H7 (cell line): ENCODE measurements at places on chromosomes 2 and 18.
A peak's percentile ranks its signal among the peaks of the same experiment; 100 is the strongest.

DNA sequence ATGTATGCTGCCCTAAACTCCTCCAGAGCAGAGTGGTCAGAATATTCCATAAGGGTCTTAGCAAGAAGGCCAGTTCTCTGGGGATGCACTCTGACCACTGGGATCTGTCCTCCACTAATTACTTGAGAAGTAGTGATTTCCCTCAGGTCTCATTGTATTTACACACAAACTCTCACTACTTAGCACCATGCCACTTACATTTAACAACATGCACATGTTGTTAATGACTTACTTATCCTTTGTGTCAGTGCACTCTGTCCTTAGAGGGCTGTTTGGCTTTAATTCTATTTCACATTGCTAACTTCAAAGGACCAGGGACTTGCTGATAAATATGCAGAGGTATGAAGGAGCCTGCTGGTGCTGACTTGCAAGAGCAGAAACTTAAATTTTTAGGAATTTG, 1415.5 kb upstream of the ACVR2A start:
- no peak for DNase-seq

DNA sequence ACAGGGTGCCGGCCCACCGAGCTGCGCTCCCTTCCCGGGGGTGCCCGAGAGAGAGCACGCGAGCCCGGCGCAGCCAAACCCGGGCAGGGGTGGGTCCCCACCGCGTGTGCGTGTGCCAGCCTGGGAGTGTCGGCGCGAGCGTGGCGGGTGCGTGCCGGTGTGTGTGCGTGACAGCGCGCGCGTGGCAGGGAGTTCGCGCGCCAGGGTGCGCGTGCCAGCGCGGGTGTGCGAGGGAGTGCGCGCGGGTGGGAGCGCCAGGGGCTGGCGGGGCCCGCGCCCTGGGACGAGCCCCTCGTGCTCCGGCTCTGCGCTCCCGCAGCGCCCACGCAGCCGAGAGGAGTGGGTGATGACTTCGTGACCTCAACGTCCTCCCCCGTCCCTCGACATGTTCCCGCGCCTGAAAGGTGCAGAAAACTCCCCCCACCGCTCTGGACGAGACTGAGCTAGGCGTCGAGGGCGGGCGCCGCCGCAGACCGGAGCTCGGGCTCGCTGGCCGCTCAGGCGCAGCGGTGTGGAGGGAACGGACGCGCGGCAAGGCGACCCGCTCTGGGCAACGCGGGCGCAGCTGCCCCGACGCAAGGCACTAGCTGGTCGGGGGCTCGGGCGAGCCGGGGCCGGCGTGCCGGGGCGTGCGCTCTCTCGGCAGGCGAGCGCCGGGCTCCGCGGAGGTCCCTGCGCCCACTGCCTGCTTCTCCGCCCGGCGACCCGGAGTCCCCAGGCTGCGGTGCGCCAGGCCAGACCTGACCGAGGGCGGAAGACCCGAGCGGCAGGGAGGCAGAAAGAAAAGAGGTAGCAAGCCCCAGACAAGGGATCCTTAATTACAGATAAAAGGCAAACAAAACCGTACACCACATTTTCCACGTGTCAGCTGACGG, 582.8 kb downstream of the ZEB2 start:
- DNase-seq, result peak; percentile 82

- no peak for DNase-seq
Measured at GRCh38 chr2:134845719-134846118, 7.3 kb downstream of the ACMSD start.

DNA sequence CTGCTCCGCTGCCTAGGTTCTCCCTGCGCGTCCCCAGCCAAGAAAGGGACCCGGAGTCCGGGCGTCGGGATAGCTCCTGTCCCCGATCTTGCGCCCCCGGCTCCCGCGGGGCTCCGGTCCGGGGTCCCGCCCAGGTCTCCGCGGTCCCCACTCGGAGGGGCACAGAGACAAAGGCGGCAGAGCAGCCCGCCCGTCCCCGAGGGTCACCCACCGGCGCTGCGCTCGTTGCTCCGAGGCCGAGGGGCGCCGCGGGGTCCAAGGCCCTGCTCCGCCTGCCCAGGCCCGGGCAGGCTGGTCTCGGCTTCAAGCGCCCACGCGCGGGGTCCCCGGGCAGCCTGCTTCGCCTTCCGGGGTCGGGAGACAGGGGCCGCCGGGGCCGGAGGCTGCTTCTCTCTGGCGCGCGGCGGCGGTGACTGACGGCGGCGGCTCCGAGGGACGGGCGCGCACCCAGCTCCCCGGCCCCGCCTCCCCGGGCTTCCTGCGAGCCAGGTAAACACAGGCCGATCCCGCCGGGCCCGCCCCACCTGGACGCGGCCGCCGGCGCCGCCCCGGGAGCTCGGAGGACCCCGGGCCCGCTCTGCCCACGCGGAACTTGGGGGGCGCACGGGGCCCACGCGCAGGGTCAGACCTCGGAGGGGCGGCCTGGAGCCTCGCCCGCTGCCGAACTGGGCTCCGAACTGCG, at the start of gene MBP:
Gene MBP (minus strand): TSS at position 415 of the 682 bp plus-strand sequence. CDS start 27,522 bp downstream, outside the sequence.
- DNase-seq, result peak; percentile 95

DNA sequence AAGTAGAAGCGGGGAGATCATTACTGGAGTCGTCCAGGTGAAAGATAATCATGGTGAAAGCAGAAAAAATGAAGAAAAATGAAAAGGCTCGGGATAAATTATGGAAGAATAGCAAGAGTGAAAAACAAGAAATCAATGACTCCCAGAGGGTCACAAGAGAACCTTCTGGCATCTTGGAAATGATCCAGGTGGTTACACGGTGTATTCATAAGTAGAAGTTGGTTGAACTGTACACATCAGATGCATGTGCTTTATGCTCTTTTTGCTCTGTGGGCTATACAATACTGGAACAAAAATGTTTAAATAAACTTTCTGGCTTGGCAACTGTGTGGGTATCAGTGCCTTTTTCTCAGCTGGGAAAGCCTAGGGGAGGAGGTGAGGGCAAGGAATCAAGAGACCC, 348.9 kb downstream of the RND3 start:
- DNase-seq, result no peak

GRCh38 chr2:102418421-102418961, 4.5 kb upstream of the IL18RAP start:
- DNase-seq, result no peak

DNA sequence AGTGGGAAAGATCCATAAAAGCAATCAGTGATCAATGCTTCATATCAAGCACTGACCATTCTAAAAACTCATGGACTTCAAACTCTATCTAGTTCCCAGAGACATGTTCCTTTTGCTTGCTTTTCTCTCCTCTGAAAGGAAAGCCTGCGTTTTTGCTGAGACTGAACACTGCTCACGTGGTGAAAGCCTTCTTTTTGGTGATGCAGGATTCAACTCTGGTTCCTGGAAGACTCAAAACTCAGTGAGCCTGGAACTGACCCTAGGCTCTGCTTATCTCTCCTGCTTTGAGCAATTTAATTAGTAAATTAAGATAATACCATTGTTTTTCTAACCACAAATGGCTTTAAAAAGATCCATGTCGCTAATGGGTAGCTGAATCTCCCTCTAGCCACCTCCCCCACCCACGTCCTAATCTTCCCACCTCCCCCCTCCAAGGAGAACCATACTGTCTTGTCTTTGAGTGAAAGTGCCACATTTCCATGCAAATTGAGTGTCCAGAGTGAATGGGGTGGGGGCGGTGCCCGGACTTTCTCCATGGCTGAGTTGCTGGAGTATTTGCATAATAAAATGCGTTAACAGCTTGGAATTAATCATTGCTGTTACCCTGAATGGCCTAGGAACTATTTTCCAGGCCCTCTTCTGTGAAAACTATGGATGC, 130.5 kb downstream of the BCL11A start:
- no peak for DNase-seq

- no peak for DNase-seq
Measured at GRCh38 chr2:23526114-23526513, 141.1 kb downstream of the KLHL29 start.

GRCh38 chr2:7755879-7756278, 838.7 kb downstream of the RNF144A start:
- no peak for DNase-seq

DNA sequence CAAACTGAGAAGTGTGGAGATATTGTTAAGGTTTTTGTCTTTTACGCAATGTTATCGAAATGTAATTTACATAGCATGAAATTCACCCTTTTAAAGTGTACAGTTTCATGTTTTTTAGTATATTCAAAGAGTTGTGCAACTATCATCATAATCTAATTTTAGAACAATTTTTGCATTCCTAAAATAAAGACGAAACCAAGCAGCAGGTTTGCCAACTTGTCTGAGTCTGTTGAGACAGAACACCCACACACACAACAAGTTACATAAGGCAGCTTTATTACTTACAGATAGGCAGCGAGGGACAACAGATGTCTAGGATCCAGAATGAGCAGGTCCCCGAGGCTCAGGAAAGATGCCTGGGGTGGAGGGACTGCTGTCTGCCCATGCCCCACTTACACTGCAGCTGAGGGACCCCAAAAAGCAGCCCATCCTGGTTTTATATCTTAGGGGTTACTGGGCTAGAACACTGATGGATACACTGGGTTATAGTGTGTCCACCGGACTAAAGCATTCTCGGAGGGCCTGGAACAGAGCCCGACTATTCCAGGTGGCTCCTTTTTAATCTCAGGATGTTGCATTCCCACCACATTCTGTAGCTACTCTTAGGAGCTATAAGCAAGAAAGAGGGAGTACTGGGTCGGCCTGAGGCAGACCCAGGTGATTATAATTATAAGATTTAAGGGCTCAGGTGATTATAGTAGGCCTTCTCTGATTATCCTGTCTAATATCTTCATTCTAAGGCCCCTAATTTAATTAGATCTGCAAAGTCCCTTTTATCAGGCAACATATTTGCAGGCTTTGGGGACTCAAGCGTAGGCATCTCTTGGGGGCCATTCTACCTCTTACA, 150.2 kb upstream of the DOK6 start:
- no peak for DNase-seq

DNA sequence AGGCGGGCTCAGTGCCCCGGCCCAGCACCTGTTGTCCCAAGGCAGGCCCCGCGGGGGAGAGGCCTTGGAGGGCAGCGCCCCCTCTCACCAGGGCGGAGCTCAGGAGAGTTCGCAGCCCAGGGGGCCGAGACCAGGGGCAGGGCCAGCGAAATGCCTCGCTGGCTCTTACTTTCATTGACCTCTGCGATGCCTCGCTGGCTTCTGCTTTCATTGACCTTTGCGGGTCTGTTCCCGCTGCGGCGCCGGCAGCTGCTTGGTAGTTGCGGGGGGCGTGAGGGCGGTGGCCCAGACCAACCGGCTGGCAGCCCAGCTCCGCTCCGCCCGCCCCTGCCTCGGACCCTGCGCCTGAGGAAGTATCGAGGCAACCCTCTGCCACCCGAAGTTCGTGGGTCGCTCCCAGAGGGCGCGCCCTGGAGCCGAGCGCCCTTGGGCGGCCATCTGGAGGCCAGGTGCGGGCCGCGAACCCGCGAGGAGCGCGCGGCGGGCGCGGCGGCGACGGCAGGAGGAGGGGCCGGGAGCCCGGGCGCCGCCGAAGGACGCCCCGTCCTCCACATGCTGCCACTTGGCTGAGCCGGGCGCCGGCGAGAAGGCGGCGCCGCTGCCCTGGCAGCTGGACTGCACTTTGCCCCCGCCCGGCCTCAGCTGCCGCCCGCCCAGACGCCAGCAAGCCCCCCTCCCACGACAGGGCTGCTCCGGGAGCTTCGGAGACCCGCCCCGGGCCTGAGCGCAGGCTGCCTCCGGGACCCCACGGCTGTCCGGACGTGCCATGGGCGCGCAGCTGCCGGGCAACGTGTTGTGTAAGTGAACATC, 118.0 kb upstream of the MSTN start:
- peak; percentile 88 for DNase-seq

DNA sequence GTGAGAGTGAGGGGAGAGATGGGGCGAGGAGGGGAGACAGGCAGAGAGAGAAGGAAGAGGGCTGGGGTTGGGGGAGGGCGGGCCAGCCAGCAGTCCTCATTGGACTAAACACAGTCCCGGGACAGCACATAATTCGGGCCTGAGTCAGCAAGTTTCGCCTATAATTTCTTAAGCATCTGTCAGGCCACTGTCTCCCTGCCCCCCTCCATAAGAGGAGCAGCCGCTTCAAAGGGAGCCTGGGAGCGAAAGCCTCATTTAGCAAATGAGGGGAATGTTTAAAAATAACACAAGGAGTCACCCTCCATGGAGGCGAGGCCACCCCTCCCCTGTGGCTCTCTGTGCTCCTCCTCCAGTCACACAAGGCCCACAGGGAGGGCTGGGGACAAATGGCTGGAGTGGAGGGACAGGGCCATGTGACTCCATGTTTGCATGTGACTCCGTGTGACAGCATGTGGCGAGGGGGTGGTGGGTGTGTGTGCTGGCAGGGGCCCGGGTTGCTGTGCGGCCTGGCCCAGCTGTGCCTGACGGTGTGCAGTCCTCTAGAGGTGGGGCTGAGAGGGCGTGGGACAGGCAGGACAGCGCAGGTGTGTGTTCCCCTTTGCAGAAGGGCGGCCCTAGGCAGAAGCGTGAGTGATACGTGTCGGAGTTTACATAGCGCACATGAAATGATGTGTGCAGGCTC, 162.4 kb downstream of the CELF4 start:
- DNase-seq, result peak; percentile 67

DNA sequence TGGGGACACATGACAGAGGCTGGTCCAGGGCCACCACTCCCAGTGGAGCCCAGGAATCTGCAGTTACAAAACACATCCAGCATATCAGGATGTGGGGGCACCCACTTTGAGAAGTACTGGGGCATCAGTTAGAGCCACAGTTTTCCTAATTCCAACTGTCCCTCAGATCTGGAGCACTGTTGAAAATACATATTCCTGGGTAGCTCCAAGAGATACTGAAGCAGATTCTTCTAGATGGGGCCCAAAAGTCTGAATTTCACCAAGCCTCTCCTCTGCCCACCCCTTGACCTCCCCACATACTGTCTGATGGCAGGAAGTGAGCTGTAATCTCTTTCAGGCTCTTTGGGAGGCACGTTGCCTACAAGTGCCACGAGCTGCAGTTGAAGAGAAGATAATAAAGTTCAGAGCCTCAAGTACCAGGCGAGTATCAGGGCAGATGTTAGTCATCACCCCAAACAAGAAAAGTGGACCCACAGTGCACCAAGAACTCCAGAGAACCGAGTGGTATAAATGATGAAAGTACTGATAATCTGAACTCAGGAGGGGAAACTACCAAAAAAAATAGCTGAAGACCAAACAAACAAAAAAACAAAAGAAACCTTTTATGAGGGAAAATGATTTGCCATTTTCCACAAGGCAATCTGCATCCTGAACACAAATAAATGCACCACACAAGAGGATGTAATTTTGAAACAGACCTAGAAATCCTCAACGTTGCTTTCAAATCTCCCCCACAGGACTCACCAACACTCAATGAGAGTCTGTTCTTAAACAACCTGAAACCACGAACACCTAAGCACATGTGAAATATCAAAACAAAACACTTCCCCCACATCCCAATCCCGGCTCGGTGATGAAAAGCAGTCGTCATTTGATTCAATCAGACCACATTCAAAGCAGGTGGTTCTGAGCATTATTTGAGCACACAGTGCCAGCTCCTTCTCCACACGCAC, 98.7 kb downstream of the TCF4 start:
- DNase-seq, result no peak
